ENCODE measurements at places on chromosomes 6 and 20. TPM values are rescaled to one million over a fixed set of nuclear protein-coding genes. Genes with fewer than 3 reads are reported as not detected.

- no peak for DNase-seq
- H3K27ac ChIP-seq: no peak overlapping the region
- H3K27me3 ChIP-seq: no peaks in the 10 kb centered on the region
- no peak overlapping the region for H3K4me3 ChIP-seq
- H3K4me1 ChIP-seq: no peaks in the 10 kb centered on the region
Observed at GRCh38 chr20:7346562-7346961, 579.1 kb downstream of the BMP2 start.

DNA sequence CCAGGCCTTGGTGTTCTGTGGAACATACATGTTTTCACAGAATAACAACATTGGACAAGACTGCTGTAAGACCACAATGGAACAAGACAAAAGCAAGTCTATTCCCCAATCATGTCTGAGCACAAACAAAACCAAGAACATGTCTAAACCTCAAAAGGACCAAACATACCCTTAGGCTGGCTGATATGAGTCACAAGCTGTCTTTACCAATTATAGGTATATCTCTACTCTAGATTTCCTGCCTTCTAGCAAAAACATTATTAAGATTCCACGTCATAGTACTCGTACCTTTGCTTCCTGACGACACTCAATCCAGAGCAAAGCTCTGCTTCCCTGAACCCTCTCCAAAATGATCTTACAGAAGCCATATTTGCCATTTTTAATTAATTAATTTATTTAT lies 15.4 kb upstream of the L3MBTL1 start:
- no peaks in the 10 kb centered on the region for H3K4me1 ChIP-seq
- DNase-seq: no peak
- H3K27ac ChIP-seq: no peak overlapping the region
- H3K4me3 ChIP-seq: no peak overlapping the region
- H3K36me3 ChIP-seq: no peaks in the 10 kb centered on the region

The PBOV1 gene
- not detected for total RNA-seq

- H3K36me3 ChIP-seq: no peaks in the 10 kb centered on the region
- no peak for DNase-seq
- H3K4me1 ChIP-seq: no peaks in the 10 kb centered on the region
- no peak overlapping the region for H3K4me3 ChIP-seq
- H3K27me3 ChIP-seq: no peaks in the 10 kb centered on the region
Observed at GRCh38 chr6:150680510-150680909, 80.8 kb downstream of the PLEKHG1 start.

DNA sequence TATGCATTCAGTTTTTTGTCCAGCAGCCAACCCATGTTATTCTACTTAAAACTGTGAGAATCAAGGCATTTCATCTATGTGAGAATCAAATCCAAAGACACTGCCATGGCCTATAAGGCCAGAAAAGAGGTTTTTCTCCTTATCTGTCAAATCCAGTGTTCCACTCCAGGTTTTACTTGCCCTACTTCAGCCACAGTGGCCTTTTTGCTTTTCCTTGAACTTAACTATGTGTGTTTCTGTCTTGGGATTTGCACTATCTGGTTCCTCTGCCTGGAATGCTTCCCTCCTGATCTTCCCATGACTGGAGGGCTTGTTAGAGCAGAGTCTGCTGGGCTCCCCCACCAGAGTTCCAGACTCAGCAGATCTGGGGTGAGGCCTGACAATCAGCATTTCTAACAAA lies 113.1 kb upstream of the DOK5 start:
- no peaks in the 10 kb centered on the region for H3K36me3 ChIP-seq
- H3K4me1 ChIP-seq: no peaks in the 10 kb centered on the region
- H3K27me3 ChIP-seq: no peaks in the 10 kb centered on the region
- no peak for DNase-seq

DNA sequence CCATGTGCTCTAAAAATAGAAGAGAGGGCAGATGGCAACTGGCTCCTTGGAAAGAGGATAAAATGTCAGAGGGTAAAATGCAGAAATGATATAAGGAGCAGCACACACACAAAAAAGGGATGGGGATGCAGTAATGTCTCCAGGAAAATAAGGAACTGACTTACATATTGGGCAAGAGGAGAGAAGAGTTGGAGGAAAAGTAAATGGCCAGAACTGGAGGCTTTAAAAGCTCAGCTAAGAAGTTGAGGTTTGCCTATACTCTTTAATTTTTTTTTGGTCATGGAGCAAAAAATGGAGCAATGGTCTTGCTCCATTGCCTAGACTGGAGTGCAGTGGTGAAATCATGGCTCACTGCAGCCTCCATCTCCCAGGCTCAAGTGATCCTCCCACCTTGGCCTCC lies 93.7 kb downstream of the SULF2 start:
- H3K4me1 ChIP-seq: no peaks in the 10 kb centered on the region
- H3K36me3 ChIP-seq: peaks cover 66% of the 10 kb centered on the region
- no peak overlapping the region for H3K4me3 ChIP-seq
- H3K27me3 ChIP-seq: no peaks in the 10 kb centered on the region

GRCh38 chr6:1335367-1336037 lies 23.6 kb downstream of the FOXQ1 start:
- no peaks in the 10 kb centered on the region for H3K27me3 ChIP-seq
- H3K36me3 ChIP-seq: no peaks in the 10 kb centered on the region
- H3K4me1 ChIP-seq: peaks cover 9% of the 10 kb centered on the region
- no peak overlapping the region for H3K27ac ChIP-seq
- peak overlapping the region; percentile 64 for H3K4me3 ChIP-seq

The GPSM3 gene
- total RNA-seq: 22.4 TPM

The HLA-C gene
- 442 TPM for total RNA-seq

DNA sequence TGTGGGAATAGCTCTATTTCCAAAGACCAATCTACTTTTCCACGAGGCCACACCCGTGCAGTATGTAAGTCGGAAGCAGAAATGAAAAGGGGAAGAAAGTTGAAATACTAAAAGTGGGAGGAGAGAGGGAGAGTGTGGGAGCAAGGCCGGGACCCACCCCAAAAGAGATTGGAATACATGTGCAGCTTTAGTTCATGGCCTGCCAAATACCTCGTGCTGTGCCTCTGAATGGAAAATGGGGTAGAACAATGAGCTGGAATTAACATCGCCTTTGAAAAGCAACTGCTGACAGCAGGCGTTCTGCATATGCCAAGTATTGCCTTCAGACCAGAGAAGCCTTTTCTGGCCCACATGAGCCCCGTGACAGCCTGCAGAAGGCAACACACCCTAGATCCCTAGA lies 155.6 kb downstream of the CD83 start:
- no peak overlapping the region for H3K4me3 ChIP-seq
- H3K27ac ChIP-seq: no peak overlapping the region
- H3K4me1 ChIP-seq: no peaks in the 10 kb centered on the region
- peak; percentile 78 for DNase-seq
- no peaks in the 10 kb centered on the region for H3K36me3 ChIP-seq
- no peaks in the 10 kb centered on the region for H3K27me3 ChIP-seq

The DPPA5 gene
- not detected for total RNA-seq

The GNAS-AS1 gene
- 9.3 TPM for total RNA-seq

DNA sequence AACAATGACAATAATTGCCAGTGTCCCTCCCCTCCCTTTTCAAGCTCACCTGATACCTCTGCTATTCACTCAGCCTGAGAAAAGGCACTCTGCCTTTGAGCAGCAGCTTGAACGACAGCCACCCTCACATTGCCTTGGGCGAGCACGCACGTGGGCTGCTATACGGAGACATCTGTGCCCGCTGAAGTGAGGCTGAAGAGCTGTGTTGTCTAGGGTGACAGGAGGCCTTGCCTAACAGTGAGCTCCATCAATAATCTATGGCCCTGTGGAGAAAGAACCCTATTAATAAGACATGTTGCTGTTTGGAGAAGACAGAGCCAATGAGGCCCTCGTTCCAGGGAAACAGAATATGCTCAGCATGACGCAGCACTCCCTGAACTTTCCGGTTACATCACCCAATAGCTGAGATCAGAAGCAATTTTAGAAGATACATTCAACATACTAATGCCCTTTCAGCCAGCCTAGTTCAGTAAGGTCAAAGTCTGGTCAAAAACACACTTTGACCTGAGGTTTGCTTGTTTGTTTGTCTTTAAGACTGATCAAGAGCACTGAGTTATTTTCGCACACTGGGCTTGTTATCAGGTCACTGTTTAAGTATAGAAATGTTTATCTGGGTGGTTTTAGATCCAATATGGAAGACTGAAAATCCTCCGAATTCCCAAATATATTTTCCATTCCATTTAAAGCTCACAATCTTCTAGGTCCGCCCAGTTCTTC lies 30.6 kb downstream of the RBM24 start:
- H3K36me3 ChIP-seq: no peaks in the 10 kb centered on the region
- DNase-seq: no peak
- no peak overlapping the region for H3K4me3 ChIP-seq

- H3K4me1 ChIP-seq: no peaks in the 10 kb centered on the region
- no peak overlapping the region for H3K4me3 ChIP-seq
- no peaks in the 10 kb centered on the region for H3K27me3 ChIP-seq
- no peak for DNase-seq
Observed at GRCh38 chr6:52104979-52105378, 17.6 kb upstream of the PKHD1 start.

- no peak overlapping the region for H3K4me3 ChIP-seq
- H3K27ac ChIP-seq: no peak overlapping the region
- peaks cover 36% of the 10 kb centered on the region for H3K27me3 ChIP-seq
Observed at GRCh38 chr20:2817891-2818595, 1.9 kb downstream of the TMEM239 start.

- no peaks in the 10 kb centered on the region for H3K27me3 ChIP-seq
- peaks cover 12% of the 10 kb centered on the region for H3K4me1 ChIP-seq
- no peak overlapping the region for H3K4me3 ChIP-seq
- no peak overlapping the region for H3K27ac ChIP-seq
- DNase-seq: no peak
- peaks cover 38% of the 10 kb centered on the region for H3K36me3 ChIP-seq
Observed at GRCh38 chr20:41508335-41508734, 109.8 kb downstream of the CHD6 start.

DNA sequence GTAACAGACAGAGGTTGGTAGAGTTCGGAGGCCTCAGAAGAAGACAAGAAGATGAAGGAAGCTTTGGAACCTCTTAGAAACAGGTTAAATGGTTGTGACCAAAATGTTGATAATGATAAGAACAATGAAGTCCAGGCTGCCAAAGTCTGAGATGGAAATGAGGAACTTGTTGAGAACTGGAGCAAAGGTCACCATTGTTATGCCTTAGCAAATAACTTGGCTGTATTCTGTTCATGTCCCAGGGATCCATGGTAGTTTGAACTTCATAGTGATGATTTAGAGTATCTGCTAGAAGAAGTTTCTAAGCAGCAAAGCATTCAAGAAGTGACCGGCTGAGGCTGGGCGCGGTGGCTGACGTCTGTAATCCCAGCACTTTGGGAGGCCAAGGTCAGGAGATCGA lies 11.1 kb upstream of the LSM14B start:
- H3K36me3 ChIP-seq: no peaks in the 10 kb centered on the region
- H3K27me3 ChIP-seq: no peaks in the 10 kb centered on the region
- no peaks in the 10 kb centered on the region for H3K4me1 ChIP-seq
- H3K27ac ChIP-seq: no peak overlapping the region
- DNase-seq: no peak
- no peak overlapping the region for H3K4me3 ChIP-seq

- H3K4me3 ChIP-seq: peak overlapping the region; percentile 79
- no peaks in the 10 kb centered on the region for H3K36me3 ChIP-seq
- H3K4me1 ChIP-seq: no peaks in the 10 kb centered on the region
- H3K27me3 ChIP-seq: peaks cover 49% of the 10 kb centered on the region
- H3K27ac ChIP-seq: no peak overlapping the region
Observed at GRCh38 chr20:1225263-1225782, 521 bp upstream of the RAD21L1 start.

GRCh38 chr6:43127180-43127579 lies 43.9 kb upstream of the SRF start:
- H3K27ac ChIP-seq: no peak overlapping the region
- no peak overlapping the region for H3K4me3 ChIP-seq
- H3K27me3 ChIP-seq: no peaks in the 10 kb centered on the region

DNA sequence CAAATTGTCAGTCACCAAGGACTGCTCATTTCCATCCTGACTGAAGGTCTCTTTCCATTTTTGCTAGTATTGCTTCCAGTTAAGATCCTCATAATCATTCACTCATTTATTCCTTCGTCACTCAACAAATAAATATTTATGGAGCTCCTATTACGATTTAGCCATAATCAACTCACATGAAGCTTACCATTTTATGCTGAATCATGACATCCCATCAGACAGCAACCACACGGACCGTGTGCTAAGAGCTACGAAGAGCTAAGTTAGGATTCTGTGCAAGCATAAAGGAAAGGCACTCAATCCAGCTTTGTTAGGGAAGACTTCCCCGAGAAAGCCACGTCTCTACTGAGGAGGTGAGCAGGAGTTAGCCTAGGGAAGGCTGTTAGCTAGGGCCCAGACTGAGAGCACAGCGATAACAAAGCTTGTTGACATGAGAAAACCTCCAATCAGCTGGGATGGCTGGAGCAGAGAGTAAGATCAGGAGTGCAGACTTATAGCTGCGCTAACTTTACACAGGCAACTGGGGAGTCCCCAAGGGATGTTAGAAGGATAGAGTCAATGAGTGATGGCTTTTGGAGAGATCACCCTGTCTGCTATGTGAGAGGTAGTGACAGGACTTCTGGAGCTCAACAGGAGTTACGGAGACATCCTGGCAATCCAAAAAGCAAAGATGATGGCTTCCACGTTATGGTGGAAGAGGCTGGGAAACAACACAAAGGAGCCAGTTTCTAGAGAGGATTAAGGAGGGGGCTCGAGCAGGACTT lies 2.6 kb upstream of the GID8 start:
- DNase-seq: no peak
- H3K36me3 ChIP-seq: peaks cover 34% of the 10 kb centered on the region
- H3K4me3 ChIP-seq: peak overlapping the region; percentile 97
- H3K27me3 ChIP-seq: no peaks in the 10 kb centered on the region

The VWA7 gene
- total RNA-seq: 0.29 TPM

DNA sequence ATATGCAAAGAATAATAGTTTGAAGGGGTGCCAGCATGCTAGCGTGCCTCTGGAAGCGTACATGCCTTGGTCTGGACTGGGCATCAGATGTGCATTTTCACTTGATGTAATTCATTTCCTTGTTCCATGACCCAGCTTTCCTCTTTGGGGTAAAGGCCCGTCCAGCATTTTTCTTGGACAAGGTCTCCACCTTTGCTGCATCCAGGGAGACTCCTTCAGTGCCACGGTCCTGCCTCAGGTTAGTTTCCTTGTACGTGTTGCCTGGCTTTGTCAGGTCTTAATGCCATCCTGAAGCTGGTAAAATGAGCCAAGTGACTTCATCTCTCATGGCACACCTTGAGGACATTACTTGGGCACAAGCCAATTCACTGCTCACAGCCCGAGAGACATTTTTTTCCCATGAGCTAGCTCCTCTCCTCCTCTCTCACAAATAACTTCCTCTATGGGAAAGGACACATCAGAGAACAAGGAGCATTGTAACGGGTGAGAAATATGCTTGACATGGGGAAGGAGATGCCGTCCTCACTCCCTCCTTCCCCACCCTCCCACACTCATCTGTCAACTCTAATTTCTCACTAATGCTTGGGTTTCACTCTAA lies 23.9 kb downstream of the EDN1 start:
- no peaks in the 10 kb centered on the region for H3K27me3 ChIP-seq
- no peak overlapping the region for H3K4me3 ChIP-seq
- H3K36me3 ChIP-seq: no peaks in the 10 kb centered on the region
- no peaks in the 10 kb centered on the region for H3K4me1 ChIP-seq
- no peak overlapping the region for H3K27ac ChIP-seq
- no peak for DNase-seq
